GM23248 (cell line): ENCODE measurements at places on chromosomes 13 and 19.

GRCh38 chr13:95573221-95573620 is 20.7 kb downstream of the CLDN10 start:
- peak; percentile 55 for DNase-seq

GRCh38 chr13:99120751-99121150 is 79.9 kb upstream of the UBAC2 start:
- no peak for DNase-seq

DNA sequence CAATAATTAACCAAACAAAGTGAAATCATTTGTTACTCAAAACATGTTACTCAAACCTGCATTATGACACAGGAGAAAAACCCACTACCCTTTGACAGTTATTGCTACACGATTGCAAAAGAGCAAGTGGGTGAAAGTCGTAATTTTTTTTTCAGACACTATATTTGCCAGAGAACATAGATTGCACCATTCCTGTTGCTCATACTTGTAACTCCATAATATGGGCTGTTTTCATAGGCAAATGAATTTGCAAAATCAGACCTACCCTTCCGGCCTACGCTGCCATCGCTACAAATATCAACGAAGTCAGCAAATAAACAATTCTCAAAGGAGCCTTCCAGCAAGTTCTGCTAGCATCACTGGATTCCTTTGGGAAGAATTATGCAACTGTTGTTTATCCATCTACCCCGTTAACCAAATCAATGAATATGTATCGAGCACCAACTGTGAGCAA is 396.5 kb downstream of the IRS2 start:
- DNase-seq: peak; percentile 77

DNA sequence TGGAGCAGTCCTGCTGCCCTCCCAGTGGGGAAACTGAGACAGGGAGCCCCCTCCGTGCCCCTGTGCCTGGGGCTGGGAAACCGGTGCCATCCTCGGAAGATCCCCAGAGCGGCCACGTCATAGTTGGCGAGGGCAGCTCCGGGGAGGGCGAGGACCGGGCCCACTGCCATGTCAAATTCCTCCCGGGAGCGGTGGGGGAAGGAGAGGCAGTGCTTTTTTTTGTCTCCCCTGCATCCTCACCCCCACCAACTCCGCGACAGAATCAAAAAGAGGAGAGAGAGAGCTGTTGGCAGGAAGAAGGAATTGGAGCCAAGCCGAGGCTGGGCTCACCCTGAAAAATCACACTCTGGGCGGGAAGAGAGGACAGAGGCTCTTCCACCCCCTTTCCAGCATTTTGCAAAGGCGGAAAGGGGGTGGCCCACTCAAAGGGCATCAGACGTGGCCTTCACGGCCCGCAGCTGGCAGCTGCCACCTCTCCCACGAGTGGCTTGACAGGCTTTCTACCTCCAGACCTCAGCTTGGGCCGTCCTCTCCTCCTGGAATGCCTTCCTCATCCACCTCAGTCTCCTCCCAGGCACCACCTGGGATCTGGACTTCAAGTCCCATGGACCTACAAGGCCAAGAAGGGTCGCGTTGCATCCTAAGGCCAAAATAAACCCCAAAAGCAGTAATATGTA is 19.6 kb upstream of the NFIC start:
- peak; percentile 83 for DNase-seq

DNA sequence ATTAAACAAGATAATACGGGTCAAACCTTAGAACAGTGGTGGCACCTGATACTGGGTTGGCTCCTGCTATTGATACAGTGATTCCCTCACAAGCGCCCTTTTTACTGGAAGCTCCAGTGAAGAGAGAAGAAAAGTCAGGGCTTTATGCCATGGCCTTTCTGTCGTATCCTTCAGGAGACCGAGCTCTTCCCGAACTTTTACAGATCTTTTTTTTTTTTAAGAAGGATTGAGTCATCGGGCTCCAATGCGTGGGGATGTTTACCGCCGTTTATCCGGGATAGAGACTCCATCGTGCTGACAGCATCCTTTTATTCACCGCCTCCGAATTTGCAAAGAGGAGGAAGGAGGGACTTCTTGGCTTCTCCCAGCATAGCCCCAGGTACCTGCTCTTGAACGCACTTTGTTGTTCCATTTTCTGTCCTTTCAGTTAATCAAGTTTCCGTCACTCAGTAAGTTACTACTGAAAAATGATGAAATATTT is 574 bp downstream of the ZNF227 start:
- DNase-seq: peak; percentile 69

DNA sequence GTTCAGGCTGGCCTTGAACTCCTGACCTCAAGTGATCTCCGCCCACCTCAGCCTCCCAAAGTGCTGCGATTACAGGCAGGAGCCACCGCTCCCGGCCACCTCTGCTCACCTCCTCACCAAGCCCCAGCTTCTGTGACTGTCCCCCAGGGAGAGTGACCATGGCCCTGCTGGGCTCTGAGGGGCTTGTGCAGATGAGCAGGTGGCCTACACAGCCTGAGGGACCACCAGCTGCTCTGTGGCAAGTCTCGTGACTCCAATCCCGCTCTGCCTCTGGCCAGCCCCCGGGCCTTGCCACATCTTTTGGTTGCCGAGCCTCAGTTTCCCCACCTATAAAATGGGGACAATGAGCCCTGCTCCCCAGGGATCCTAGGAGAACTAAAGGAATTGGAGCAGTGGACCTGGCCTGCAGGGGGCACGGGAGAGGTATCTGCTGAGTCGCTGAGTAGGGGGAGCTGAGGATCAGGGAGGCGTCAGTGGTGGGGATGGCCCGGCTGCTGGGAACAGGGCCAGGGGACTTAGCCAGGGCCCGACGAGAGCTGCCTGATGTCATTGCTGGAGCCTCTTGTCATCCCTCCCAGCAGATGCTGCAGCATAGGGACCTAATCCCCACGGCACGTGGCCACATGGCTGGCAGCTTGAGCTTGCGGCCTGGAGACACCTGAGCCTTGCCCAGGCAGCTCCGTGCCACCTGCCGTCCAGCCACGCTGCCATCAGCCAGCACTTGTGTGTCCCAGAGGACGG is 74.7 kb downstream of the GADD45B start:
- peak; percentile 42 for DNase-seq

GRCh38 chr13:32001154-32001768 is 30.3 kb upstream of the FRY start:
- peak; percentile 71 for DNase-seq

GRCh38 chr13:90443268-90443667 is 904.2 kb upstream of the MIR17HG start:
- DNase-seq: no peak

DNA sequence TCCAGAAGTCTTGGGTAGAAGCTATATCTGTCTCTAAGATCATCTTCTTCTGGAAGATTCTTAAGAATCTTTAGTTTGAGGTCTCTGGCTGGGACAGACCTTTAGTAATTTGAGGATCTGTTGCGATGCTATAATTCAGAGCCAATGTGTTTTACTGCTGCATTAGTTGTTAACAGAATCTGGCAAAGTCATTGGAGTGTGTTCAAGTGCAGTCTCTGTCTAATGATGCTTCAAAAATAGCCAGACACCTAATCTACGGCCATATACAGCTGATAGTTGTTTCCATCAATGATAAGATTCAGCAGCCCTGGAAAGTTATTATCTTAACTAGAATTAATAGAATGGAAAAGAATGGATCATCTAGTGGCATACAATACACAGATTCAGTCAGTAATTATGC is 72.6 kb downstream of the CDK8 start:
- no peak for DNase-seq

- DNase-seq: no peak
These were observed 69.2 kb downstream of the MICU2 start for GRCh38 chr13:21534760-21535159.

GRCh38 chr19:38304866-38305429 is 897 bp downstream of the C19orf33 start:
- DNase-seq: no peak

- DNase-seq: peak; percentile 77
These were observed 3.1 kb downstream of the SMG9 start for GRCh38 chr19:43751466-43752220.

- no peak for DNase-seq
These were observed 6.3 kb downstream of the TBCB start for GRCh38 chr19:36121486-36122124.

- peak; percentile 51 for DNase-seq
These were observed 12.2 kb upstream of the HTR2A start for GRCh38 chr13:46909042-46909441.

- DNase-seq: no peak
These were observed 38.8 kb downstream of the MYO9B start for GRCh38 chr19:17114414-17114831.

DNA sequence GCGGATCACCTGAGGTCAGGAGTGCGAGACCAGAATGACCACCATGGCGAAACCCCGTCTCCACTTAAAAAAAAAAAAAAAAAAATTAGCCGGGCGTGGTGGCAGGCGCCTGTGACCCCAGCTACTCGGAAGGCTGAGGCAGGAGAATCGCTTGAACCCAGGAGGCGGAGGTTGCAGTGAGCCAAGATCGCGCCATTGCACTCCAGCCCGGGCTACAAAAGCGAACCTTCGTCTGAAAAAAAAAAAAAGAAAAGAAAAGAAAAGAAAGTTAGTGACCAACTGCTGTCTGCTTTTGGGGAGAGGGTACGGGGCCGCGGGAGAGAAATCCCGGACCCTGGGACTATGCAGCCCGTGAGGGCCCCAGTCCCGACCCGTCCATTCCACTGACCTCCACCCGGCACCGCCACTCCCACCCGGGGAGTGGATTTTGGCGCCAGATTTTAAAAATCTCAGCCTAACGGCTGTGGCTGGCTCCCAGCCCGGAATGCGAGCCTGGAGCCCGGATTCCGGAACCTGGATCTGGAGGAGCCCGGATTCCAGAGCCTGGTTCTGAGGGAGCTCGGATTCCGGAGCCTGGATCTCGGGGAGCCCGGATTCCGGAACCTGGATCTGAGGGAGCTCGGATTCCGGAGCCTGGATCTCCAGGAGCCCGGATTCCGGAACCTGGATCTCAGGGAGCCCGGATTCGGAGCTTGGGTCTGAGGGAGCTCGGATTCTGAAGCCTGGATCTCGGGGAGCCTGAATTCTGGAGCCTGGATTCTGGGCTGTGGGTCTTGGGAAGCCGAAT is 6.1 kb upstream of the LMNB2 start:
- DNase-seq: peak; percentile 98

DNA sequence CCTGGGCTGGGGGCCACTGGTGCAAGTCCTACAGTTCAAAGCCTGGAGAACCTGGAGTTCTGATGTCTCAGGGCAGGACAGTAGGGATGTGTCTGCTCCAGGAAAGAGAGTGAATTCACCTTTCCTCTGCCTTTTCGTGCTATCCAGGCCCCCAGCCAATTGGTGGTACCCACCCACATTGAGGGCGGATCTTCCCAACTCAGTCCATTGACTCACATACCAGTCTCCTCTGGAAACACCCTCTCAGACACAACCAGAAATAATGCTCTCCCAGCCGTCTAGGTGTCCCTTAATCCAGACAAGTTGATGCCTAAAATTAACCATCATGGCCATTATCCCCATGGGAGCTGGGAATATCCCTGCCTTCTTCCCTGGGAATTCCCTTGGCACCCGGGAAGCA is 38.8 kb upstream of the CHST8 start:
- no peak for DNase-seq

- no peak for DNase-seq
These were observed 24.4 kb downstream of the MPND start for GRCh38 chr19:4367781-4368127.

DNA sequence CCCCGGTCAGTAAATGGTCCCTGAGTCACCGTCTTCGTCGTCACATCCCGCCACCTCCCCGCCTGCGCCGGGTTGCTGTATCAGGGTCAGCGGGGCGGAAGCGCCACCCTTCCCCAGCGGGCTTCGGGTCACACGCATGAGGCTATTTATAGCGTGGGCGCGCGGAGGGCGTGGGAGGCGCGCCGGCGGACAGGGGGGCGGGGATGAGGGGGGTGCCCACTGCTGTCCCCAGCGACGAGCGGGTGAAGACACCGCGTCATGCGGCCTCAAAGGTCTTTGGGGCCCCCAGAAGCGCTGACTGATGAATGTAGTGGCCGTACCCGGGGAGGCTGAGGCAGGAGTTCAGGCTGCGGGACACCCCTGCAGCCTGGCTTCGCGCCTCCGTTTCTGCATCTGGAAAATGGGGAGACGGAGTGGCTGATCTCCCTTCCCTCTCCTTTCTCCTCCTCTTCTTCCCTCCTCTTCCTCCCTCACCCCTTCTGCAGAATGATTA is 7.9 kb downstream of the UNC13A start:
- peak; percentile 86 for DNase-seq

- DNase-seq: no peak
These were observed 127.0 kb upstream of the GPR12 start for GRCh38 chr13:26887594-26887993.

- no peak for DNase-seq
These were observed 180.6 kb downstream of the FOXO1 start for GRCh38 chr13:40485611-40486517.

GRCh38 chr19:15123900-15124299 is 16.7 kb downstream of the SYDE1 start:
- peak; percentile 40 for DNase-seq

DNA sequence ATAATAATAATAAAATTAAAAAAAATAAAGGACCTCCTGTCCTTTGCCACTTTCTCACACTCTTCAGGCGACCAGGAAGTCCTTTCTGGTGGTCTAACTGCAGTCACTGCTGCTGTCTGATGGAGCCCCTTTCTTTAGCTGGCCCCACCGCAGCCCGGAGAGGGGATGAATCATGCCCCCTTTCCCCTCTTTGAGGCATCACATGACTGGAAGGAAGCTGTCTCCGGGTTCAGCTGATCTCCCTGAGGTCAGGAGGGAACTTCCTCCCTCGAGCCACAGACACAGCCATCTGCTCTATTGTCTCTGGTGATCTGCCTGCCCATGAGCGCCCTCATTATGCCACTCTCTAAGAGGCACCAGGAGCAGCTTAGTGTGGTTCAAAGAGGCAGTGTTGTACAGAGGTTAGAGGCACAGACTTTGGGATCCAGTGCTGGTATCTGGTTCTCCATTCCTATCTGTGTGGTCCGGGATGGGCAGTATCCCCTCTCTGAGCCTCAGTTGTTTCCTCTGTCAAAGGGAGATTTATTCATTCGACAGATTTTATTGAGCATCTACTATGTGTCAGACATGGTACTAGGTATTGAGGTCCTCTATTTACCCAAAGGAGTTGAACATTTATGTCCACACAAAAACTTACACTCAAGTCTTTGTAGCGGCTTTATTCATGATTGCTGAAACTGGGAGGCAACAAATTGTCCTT is 30.0 kb downstream of the VAV1 start:
- no peak for DNase-seq

DNA sequence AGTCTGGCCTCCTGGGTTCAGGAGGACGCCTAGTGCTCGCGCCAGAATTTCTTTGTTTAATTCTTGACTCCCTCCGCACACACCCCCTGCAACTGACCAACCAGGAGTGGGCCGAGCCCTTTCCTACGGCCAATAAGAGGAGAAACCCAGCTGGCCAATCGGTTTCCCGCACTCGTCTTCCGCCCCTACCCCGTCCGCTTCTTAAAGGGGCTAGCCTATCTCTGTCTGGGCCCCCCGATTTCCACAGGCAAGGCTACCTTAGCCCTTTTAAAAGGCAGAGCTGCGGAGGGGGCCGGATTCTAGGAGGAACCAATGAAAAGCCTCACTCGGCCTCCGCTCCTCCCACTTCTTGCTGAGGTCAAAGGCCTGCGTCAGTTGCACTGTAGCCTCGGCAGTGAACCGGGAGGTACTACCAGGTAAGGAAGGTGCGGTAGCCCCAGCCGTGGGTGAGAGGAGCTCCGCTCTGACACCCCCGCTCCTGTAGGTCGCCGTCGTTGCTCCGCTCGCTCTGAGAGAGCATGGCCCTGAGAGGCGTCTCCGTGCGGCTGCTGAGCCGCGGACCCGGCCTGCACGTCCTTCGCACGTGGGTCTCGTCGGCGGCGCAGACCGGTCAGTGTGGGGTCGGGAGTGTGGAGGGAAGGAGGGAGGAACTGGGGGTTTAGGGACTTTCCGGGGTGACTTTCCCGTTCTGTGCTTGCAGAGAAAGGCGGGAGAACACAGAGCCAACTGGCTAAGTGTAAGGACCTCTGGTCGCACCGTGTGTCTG is at the start of gene GCDH:
GCDH (plus strand) TSS at position 374 of the 766 bp plus-strand sequence; CDS start at position 519, 145 bp downstream.
- peak; percentile 100 for DNase-seq

GRCh38 chr13:105814219-105814901 is 721.1 kb downstream of the EFNB2 start:
- no peak for DNase-seq
